ENCODE measurements at places on chromosomes 3 and 15.

DNA sequence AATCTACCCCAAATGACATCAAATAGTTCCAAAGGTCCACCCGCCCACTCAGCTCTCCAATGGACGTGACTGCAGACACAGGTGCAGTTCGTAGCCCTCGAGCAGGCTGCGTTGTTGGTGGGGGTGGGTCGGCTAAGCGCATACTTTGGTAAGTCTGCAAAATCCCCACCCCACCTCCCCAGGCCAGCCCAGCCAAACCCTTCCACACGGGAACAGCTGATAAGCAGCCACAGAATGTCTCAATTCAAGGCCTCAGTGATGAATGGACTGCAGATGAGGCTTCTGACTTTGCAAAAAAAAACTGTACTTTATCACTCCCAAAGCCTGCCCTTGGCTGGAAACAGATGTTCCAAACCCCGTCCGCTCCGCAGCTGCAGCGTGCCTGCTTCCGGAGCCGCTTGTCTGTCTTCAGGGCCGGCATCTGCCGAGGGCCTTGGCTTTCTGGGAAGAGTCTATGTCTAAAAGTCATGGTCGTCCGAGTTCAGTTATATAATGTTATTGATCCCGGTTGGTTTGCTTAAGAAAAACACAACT is 38.2 kb downstream of the PCSK6 start:
- DNase-seq = no peak

DNA sequence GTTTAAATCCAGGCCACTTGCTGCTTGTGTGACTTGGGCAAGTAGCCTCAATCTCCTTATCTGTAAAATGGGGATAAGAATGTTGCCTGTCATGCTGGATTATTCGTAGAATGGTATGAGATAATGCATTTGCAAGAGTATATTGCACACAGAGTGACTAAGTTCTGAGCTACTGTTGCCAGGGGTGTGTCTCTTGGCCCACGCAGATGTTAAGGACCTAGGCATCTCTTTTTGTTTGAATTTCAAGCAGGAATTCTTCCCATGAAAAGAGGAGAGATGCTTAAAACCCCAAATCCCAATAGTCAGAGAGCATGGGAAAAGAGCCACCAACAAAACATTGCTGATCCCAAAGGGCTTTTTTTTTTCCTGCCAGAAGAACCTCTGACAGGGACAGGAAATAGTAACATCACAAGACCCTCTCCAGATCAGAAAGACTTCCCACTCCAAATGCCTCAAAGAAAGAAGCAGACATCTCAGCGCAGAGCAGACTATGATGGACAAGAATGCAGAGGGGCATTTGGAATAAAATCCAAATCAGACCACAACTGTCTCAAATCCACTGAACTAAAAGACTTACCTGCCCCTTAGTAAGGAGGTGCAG is 90.5 kb downstream of the MRPL46 start:
- no peak for DNase-seq

GRCh38 chr3:194871143-194871863 is 185.6 kb downstream of the FAM43A start:
- DNase-seq = no peak

DNA sequence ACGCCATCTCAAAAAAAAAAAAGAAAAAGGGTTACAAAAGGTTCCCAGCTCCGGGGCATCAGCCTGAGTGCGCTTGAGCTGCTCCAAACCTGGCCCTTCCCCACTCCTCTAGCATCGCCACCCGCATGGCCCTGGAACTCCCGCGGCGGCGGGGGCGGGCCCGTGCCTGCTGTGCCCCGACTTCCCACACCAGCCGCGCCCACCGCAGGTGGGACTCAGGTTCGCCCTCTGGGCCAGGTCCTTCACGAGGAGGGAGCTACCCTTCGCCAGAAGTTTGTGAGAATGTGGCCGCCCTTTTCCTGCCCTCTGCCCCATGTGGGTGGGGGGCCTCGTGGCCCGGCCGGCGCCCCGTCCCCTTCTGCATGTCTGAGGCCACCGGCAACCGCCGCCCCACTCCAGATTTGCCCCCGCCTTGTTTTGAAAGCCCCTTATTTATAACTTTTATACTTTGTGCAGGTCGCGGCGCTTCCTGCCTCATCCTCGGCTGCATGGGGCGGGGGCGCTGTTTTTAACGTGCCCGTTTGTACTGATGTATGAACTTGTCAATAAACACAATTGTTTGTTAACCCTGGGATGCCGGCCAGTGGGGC is 507 bp upstream of the JMJD7 start:
- no peak for DNase-seq

- no peak for DNase-seq
Measured at GRCh38 chr3:155281912-155282311, 11.6 kb downstream of the STRIT1 start.

DNA sequence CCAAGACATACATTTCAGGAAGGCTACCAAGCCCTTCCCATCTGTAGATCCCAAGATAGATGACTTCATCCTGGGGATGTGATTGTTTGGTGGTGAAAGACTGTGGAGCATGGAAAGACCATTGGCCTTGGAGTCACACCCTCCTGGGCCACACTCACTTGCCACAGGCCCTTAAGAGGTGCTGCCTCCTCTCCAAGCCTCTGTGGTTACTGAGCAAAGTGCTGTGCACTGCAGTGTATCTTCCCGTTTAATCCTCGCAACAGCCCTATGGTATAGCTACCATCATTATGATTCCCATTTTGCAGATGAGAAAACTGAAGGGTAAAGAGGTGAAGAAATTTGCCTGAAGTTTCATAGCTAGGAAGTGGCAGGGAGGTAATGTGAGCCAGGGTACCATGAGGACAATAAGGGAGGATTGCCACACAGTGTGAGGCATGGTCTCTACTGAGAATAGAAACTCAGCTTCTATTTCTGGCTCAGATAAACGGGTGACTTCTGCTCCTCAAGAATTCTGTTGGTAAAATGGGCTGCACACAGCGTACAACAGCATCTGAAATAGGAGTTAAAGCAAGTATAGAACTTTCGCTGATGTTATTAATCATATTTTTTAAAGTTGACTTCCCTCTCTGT is 23.9 kb upstream of the RHO start:
- no peak for DNase-seq

DNA sequence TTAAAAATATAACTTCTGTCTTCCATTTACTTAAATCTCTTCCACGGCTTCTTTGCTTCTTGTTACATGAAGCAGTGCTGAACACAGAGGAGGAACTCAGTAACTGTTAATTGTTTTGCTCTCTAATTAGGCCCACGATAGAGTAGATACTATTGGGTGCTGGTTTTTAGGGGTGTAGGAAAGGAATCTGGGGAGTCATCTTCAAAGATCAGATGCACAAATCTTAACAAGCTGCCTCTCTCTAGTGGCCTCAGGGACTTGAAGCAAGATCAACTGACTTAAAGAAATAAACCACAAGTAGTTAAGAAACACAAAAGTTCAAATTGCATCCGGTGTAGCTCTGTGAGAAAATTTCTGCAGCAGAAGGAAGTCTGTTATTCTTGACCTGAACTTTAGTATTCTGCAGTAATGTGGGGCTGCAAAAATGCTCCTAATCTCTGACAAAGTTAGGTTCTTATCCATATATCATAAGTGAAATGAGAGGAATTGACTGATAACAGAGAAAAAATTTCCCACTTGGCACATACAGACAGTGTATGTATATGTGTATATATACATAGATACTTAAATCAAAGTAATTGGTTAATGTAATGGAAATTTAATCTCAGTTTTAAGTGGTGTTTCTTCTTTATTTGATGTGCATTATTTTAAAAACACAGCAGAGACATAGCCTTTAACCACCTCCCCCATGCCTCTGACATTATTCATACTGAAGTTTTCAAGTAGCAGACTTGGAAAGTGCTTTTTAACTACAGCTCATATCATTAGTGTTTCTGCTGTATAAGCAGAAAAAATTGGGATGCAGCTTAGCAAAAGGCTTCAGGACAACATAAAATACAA is 51.8 kb downstream of the CHST2 start:
- no peak for DNase-seq

DNA sequence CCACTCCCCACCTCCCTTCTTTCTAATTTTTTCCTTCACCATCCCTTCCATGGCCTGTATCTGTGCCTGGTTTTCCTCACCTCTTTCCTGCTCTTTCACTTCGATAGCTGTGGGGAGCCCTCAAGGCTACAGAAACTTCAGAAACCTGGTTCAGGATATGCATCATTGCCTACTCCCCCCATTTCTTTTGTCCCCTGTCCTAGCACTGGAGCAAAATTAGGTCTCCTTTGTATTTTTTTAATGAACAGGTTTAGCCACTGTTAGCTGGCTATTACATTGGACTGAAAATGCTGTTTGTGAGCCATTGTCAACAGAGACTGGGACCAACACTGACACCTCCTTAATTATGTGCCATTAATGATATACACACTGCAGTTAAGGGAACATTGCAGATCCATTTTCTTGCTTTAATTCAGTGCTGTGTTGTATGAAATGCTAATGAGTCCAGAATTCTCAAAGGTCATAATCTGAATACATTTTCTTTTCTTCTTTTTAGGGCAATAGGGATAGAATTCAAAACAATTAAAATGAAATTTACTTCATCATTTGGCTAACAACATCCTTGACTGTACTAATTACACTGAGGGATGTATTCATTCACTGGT is 138.6 kb downstream of the PDCD6IP start:
- no peak for DNase-seq

DNA sequence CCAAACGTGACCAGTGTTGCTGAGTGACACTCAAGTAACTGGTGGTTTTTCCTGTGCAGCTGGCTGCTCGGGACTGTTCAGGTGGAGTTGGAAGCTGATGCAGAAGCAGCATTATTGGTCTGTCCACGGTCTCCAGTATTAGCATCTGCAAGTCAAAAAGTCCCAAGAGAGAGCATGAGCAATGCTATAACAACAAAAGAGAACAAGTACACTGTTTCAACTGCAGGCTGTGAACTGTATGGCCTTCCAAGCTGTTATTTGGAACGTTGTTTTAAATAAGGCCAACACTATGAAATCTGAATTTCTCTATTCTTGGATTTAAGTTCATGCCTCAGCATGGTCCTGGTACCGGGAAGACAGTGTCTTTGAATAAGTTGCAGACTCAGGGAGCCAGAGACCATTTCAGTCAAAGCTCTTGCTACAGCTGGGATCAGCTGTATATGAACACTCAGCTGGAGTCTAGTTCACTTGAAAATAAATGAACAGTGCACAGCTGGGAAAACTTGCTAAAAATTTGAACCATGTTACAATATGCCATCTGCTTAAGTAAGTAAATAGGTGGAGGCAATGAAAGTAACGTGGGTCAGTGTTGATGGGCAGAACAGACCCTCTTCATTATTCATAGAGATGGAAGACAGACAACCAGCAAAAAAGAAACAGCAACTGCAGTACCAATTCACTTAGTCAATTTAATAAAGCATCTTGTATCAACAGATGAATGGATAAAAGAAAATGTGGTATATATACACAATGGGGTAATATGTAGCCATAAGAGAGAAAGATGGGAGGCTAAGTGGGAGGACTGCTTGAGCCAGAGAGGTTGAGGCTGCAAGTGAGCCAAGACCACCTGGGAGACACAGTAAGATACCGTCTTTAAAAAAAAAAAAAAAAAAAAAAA is 45.1 kb downstream of the NR1I2 start:
- DNase-seq = no peak

GRCh38 chr15:98431171-98431570 is 217.2 kb upstream of the IGF1R start:
- no peak for DNase-seq

DNA sequence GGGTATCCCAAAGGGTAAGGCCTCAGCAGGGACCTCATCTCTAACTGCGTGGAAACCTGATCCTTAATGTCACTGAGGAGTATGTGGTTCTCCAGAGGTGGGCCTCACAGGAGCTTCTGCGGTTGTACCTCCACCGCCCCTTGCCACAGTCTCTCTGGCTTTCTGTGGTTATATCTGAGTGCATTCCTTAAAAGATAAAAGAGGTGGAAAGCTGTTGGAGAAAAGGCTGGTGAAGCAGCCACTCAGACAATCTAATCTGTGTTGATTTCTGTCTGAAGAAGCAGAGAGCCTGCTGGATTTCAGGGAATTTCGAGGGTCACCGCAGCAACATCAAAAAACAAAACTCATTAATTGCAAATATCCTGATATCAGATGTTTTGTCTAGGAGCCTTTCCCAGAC is 51.4 kb downstream of the SEMA6D start:
- no peak for DNase-seq

DNA sequence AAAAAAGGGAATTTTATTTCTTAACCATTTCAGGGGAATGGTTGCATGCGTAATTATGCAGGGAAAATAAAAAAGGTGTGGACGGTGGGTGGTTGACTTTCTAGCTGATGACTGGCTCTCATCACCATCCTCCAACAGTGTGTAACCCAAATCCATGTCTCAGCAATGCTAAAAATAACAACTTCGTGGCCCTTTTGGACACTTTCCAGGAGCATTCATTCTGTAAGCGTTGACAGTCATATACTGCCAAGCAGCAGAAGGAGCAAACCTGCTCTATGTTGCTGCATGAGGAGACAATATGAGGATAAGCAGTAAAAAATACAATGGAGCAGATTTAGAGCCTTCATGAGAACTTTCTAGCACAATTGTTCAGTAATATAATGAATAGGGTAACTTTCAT is 189.1 kb downstream of the ANXA2 start:
- DNase-seq = no peak

DNA sequence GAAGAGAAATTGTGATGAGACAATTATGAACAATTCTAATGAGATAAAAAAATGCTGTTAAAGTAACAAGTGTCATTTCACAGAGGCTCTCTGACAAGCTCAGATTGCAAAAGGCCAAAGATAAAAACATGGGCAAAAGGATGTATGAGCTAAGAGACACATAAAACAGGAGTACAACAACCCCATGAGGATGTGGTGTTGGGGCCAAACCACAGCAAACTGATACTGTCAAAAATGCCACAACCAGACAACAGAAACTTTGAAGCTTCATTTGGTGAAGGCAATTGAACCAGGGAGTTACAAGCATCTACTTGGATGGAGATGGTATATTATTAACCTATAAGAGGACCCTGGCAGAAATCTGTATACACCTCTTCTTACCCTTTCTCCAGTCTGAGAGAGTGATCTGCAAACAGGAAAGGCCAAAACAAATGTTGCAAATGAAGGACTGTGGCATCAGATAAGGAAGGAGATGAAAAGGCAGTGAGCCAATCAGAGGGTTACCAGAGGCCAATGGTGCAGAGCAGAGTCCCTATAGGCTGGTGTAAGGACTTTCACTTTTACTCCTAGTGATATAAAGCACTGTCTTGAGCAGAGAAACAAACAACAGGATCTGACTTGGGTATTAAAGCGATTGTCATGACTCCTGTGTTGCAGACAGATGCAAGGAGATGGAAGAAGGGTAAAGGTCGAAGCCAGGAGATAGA is 659.0 kb downstream of the NTRK3 start:
- DNase-seq = no peak

DNA sequence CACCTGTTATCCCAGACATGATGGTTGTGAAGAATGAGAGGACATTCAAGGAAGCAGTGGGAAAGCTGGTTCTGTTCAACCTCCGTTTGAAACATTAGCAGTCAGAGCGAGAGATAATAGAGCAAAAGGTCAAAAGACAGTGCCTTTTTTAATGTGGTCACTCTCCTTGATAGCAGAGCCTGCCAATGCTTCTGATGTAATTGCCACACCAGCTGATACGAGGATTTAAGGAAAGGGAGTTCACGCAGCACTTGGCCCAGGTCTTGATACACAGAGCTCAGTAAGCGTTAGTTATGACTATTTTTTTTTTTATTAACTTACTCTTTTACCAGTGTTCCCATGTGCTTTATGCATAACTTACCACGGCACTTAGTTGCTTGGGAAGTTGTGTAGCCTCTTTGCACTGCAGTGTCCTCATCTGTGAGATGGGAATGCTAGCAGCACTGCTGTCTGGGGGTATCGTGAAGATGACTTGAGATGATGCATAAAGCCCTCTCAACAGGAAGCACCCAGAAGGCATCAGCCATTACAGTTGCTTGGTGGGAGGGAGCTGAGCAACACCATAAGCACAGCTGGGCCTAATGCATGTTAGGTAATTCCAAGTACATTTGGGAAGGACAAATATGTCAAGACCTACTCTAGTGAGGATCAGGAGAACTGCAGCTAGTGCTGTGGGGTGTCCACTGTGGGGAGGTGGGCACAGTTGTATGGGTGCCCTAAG is 123.3 kb upstream of the RASGRP1 start:
- no peak for DNase-seq
